A549 treated with CORT108297 at 1 μM for 4 hours (cell line): ENCODE measurements at places on chromosomes 11 and 22. TPM values are rescaled to one million over a fixed set of nuclear protein-coding genes. Genes with fewer than 3 reads are reported as not detected.

DEFB131B gene
- not detected in 5 replicates for total RNA-seq

MUC5AC gene
- 1.9 to 4.1 TPM (median 3.2 TPM) in 5 replicates for total RNA-seq

CDC42EP1 gene
- 27.1 to 39.3 TPM (median 37.1 TPM) in 5 replicates for total RNA-seq

KRTAP5-7 gene
- not detected in 5 replicates for total RNA-seq

SIDT2 gene
- total RNA-seq: 3.3 to 5.1 TPM (median 5.1 TPM) in 5 replicates

ZNF280B gene
- total RNA-seq: 1.3 to 1.6 TPM (median 1.5 TPM) in 5 replicates

RELT gene
- total RNA-seq: 6.0 to 10.3 TPM (median 9.0 TPM) in 5 replicates

SLCO2B1 gene
- 2.9 to 5.1 TPM (median 4.2 TPM) in 5 replicates for total RNA-seq
